ENCODE measurements at places on chromosomes 7 and 10.

DNA sequence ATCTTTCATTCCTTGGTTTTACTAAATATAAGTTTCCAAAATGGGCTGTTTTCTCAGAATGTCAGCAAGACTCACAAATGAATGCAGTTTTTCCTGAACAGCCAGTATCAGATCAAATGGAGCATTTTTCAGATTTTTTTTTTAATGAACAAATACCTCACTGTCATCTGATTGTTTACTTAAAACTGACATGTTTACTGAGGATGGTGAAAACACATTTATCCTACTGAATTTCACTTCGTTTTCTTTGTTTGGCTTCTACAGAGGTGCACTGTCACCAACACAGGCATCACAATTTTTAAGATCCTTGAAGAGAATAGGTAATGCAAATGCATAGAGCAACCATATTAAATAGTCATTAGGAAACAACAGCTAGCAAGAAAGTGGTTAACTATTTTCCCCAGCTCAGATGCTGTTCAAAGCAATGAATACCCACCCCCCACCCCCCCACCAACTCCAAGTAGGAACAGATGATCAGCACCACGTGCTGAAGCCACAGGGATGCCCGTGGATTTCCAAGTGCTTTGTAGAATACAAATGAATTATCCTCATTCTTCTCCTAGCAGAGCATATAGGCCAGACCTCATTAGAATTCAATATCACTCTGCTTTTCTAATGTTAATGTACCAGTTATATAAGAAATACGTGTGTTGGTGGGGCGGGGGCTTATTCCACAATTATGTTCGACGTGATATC, 205.9 kb downstream of the SKAP2 start:
- no peak for DNase-seq
- H3K27me3 ChIP-seq, result peaks cover 39% of the 10 kb centered on the region
- no peaks in the 10 kb centered on the region for H3K36me3 ChIP-seq
- H3K27ac ChIP-seq, result no peak overlapping the region

DNA sequence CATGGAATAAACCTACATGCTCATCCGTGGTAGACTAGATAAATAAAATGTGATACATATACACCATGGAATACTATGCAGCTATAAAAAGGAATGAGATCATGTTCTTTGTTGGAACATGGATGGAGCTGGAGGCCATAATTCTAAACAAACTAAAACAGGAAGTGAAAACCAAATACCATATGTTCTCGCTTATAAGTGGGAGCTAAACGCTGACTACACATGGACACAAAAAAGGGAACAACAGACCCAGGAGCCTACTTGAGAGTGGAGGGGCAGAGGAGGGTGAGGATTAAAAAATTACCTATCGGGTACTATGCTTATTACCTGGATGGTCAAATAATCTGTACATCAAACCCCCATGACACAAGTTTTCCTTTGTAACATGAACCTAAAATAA, 68.7 kb upstream of the SEC61G start:
- DNase-seq, result no peak
- no peak overlapping the region for H3K27ac ChIP-seq
- no peaks in the 10 kb centered on the region for H3K36me3 ChIP-seq
- no peaks in the 10 kb centered on the region for H3K4me1 ChIP-seq
- H3K4me3 ChIP-seq, result no peak overlapping the region

DNA sequence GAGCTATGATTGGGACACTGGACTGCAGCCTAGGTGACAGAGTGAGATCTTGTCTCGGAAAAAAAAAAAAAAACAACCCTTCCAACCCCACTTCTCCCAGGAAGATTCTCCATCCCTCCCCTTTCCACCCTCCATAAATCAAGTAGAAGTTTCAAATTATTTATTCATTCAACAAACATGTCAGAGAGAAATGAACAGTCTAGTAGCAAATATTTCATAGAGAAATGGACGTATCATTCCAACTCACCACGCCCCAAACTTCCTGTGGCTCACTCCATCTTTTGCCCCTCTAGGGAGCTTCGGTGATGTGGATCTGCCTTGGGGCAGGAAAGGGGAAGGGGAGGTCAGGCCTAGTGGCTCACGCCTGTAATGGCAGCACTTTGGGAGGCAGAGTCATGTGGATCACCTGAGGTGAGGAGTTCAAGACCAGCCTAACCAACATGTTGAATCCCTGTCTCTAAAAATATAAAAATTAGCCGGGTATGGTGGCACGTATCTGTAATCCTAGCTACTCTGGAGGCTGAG, 638 bp upstream of the TRAPPC14 start:
- H3K27me3 ChIP-seq, result no peaks in the 10 kb centered on the region
- peaks cover 8% of the 10 kb centered on the region for H3K4me1 ChIP-seq
- no peak for DNase-seq
- peak overlapping the region; percentile 85 for H3K27ac ChIP-seq
- peaks cover 29% of the 10 kb centered on the region for H3K36me3 ChIP-seq

GRCh38 chr10:110780704-110781103, 91.0 kb upstream of the PDCD4 start:
- no peaks in the 10 kb centered on the region for H3K36me3 ChIP-seq
- H3K27me3 ChIP-seq, result no peaks in the 10 kb centered on the region
- H3K27ac ChIP-seq, result no peak overlapping the region

DNA sequence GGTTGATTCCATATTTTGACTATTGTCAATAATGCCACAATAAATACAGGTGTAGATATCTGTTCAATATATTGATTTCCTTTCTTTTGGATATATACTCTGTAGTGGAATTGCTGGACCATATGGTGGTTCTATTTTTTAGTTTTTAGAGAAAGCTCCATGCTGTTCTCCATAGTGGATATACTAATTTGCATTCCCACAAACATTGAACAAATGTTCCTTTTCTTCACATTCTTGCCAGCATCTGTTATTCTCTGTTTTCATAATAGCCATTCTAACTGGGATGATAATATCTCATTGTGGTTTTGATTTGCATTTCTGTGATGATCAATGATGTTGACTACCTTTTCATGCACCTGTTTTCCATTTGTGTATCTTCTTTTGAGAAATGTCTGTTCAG, 973.7 kb downstream of the REEP3 start:
- H3K27me3 ChIP-seq, result no peaks in the 10 kb centered on the region
- H3K4me3 ChIP-seq, result no peak overlapping the region
- no peak overlapping the region for H3K27ac ChIP-seq
- H3K36me3 ChIP-seq, result no peaks in the 10 kb centered on the region
